ENCODE measurements at places on chromosomes 12 and 14.

DNA sequence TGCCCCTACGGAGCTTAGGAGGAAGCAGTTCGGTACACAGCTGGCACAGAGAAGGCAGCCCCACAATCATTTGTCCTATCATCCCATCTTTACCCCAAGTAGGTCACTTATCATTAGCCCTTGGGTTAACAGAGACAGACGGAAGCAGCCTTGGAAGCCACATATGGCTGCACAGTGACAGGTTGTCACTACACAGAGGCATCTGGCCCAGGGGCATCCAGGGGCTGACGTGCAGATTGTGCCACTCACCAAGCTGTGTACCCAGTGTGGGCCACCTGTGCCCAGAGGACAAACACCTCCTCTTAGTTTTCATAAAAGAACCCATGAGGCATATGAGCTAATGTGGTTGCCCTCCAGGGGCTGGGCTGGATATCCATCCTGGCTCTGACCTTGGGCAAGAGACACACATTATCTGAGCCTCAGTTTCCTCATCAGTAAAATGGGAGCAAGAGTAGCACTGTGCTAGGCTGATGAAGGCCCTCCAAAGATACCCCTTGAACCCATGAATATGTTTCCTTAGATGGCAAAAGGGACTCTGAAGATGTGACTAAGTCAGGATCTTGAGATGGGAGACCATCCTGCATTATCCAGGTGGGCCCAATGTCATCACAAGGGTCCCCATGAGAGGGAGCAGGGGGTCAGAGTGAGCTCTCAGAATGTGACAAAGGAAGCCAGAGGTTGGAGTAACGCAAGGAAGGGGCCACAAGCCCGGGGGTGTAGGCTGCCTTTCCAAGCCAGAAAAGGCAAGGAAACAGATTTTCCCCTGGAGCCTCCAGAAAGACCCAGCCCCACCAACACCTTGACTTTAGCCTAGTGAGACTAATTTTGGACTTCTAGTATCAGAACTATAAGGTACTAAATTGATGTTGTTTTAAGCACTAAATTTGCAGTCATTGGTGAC is 64.6 kb downstream of the C14orf132 start:
- DNase-seq = no peak

DNA sequence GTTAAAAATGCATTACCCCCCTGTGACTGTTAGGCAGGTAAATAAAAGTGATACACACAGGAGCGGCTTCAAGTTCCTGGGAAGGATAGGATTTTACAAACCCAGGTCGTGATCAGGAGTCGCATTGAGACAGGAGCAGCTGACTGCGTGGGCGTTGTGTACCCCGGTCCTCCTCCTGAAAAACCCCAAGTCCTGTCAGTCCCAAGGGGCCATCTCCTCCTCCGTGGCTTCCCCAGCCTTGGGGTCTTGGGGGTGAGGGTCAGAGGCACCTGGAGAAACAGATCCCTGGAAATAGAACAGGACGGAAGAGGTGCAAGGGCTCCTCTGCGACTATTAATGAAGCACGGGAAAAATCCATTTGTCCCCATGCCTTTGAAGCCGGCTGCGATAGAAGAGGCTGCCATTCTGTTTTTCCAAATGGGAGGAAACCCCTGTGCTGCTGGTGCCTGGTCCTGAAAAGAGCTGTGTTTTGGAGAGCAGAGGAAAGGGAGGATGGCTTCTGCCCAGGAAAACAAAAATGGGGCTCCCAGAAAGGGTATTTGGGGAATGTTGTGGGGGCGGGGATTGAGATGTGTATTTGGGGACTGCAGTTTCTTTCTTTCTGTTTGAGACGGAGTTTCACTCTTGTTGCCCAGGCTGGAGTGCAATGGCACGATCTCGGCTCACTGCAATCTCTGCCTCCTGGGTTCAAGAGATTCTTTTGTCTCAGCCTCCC is 143.1 kb downstream of the ZNF664 start:
- no peak for DNase-seq

DNA sequence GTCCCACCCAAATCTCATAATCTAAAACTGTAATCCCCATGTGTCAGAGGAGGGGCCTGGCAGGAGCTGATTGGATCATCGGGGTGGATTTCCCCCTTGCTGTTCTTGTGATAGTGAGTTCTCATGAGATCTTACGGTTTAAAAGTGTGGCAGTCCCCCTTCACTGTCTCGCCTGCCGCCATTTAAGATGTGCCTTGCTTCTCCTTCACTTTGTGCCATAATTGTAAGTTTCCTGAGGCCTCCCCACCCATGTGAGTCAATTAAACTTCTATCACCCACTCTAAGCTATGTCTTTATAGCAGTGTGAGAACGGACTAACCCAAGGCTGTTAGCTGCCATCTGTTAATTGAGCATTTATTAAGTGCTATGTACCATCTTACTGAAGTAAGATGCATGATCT is 105.1 kb downstream of the PTPN11 start:
- no peak for DNase-seq

- no peak for DNase-seq
Observed at GRCh38 chr12:108665608-108666202, 32.0 kb upstream of the SELPLG start.

Measured in CD4-positive, alpha-beta T cell (primary cell).